HS-27A (cell line): ENCODE measurements at places on chromosomes 12 and 14.

DNA sequence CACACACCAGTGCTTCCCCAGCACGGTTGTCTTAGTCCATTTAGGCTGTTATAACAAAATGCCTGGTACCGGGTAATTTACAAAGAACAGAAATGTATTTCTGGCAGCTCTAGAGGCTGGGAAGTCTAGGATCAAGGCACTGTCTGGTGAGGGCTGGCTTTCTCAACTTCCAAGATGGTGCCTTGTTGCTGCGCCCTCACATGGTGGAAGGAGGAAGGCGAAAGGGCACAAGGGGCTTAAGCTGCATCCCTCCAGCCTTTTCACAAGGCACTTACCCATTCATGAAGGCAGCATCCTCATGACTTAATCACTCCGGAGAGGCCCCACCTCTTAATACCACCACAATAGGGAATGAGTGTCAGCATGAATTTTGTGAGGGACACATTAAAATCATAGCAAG is 155.5 kb downstream of the SLC15A5 start:
- no peak for DNase-seq

DNA sequence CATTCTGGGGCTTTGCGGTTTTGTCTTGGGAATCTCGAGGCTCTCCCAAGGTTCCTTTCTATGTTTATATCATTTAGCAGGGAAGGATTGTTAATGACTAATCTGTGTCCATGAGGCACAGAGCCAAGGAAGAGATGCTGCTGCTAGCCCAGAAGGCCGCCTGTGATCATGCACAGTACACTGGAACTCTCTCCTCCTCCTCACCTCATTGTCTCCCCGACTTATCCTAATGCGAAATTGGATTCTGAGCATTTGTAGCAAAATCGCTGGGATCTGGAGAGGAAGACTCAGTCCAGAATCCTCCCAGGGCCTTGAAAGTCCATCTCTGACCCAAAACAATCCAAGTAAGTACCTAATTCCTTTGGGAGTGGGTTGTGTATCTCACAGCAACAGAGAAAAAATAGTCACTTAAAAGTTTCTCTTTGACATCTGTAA is at the start of gene NR1H4:
NR1H4 (plus strand) TSS at position 151 of the 435 bp plus-strand sequence. CDS start 19,458 bp downstream, outside the sequence.
- no peak for DNase-seq

GRCh38 chr12:19778797-19779196 is 339.5 kb downstream of the AEBP2 start:
- DNase-seq = no peak

- DNase-seq = no peak
These were observed 137.4 kb downstream of the PAPOLA start for GRCh38 chr14:96639550-96639949.

DNA sequence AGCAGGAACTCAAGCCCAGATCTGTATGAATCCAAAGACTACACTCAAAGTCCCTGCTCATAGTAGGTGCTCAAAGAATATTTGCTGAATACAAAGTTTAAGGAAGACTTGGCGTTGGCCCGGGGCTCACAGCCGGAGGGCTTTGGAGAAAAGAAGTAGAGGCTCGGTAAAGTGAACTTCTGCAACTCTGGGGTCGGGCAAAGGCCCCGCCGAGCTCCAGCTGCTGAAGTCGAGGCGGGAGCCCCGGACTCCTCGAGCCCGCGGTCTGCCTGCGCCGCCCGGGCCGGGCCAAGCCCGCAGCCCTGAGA is 335 bp downstream of the GCN1 start:
- no peak for DNase-seq

DNA sequence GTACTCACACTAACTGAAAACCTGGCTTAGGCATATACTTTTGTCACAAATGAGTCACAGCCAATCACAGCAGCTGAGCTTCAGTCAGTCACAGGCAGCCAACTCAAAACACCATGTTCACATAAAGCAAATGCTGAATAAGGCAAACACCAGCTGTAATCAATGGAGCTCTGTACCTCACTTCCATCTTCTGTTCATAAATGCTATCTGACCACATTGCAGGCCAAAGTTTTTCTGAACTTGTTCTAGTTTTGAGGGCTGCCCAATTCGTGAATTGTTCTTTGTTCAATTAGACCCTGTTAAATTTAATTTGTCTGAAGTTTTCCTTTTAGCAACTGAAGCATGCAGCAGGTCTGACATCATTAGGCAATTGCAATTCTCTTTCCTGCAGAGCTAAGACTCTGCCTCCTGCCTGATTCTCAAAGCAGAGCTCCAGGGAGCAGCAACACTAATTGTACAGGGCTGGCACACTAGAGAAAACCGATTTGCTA is 129.9 kb downstream of the WIF1 start:
- no peak for DNase-seq
